NCI-H2081 (cell line): ENCODE measurements at places on chromosomes 11 and 22.
A peak's percentile ranks its signal among the peaks of the same experiment; 100 is the strongest.

DNA sequence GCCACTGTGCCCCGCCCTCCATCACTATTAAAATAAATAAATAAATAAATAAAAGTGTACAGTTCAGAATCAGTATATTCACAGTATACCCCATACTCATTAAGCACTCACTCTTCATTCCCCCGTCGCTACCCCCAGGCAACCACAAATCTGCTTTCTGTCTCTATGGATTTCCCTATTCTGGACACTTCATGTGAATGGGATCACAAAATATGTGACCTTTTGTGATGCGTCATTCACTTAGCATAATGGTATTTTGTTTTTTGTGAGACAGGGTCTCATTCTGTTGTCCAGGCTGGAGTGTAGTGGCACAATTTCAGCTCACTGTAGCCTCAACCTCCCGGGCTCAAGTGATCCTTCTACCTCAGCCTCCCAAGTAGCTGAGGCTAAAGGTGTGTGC is 52.8 kb downstream of the RBX1 start:
- no peak for DNase-seq

DNA sequence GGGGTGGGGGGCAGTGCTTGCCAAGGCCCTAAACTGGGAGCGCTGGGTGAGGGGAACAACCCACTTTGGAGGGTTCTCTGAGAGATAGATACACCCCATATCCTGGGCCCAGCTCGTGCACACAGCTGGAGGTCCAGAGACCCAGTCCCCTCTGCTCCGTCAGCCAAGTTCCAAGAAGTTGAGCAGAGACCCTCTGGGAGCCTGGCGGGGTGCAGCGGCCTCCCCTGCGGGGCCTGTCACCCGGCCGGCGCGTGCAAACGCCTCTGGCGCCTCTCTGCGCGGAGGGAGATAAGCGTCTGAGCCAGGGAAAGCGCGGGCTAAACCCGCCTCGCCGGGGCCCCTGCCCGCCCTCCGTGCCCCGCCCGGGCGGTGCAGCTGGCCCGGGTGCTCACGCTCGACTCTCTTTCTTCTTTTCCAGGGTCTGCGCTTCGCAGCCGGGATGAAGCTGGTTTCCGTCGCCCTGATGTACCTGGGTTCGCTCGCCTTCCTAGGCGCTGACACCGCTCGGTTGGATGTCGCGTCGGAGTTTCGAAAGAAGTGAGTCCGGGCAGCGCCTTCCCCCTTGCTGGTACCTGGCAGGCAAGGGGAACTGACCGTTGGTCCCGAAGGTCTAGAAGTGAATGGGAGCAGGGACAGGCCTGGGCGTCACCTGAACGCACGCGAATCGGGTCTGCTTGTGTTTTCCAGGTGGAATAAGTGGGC is 540 bp downstream of the ADM start:
- DNase-seq: peak; percentile 21

DNA sequence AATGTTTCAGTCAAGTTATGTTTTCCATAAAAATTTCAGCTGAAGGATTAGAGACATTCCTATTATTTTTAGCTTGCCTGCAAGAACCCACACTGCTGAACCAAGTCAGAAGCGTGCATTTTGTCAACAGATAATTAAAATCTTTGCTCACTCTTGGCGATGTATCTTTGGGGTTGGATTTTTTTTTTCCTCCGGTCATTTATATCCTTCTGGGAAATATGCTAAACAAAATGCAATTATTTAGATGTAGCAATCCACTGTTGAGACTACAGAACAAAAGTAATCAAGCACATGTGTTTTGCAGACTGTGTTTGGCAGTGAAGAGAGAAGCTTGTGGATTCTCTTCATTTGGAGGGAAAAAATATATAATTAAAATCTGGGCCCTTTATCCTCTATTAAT is 15.3 kb upstream of the NELL1 start:
- no peak for DNase-seq

- no peak for DNase-seq
Measured at GRCh38 chr11:75402002-75402773, 2.9 kb downstream of the RPS3 start.

GRCh38 chr22:49204599-49205482 is 622.8 kb downstream of the BRD1 start:
- DNase-seq: no peak

GRCh38 chr11:68763181-68763721 is 11.9 kb upstream of the TESMIN start:
- DNase-seq: no peak

GRCh38 chr11:111745719-111746504 is 20.3 kb downstream of the PPP2R1B start:
- no peak for DNase-seq
